Right atrium auricular region (tissue), 2 donors: ENCODE measurements at places on chromosomes 4 and X. TPM values are rescaled to one million over a fixed set of nuclear protein-coding genes. Genes with fewer than 3 reads are reported as not detected.

- no peak for DNase-seq
- H3K36me3 ChIP-seq: no peaks in the 10 kb centered on the region
- no peak overlapping the region for H3K4me3 ChIP-seq
- no peaks in the 10 kb centered on the region for H3K4me1 ChIP-seq
- no peak overlapping the region for H3K27ac ChIP-seq
- H3K27me3 ChIP-seq: no peaks in the 10 kb centered on the region
These were observed 113.4 kb downstream of the BCOR start for GRCh38 chrX:39984191-39984956.

GRCh38 chr4:180695851-180696250 is 1547.4 kb upstream of the TENM3 start:
- H3K27ac ChIP-seq: no peak overlapping the region
- H3K36me3 ChIP-seq: no peaks in the 10 kb centered on the region
- H3K4me1 ChIP-seq: no peaks in the 10 kb centered on the region
- no peaks in the 10 kb centered on the region for H3K27me3 ChIP-seq
- H3K4me3 ChIP-seq: no peak overlapping the region
- DNase-seq: no peak

DNA sequence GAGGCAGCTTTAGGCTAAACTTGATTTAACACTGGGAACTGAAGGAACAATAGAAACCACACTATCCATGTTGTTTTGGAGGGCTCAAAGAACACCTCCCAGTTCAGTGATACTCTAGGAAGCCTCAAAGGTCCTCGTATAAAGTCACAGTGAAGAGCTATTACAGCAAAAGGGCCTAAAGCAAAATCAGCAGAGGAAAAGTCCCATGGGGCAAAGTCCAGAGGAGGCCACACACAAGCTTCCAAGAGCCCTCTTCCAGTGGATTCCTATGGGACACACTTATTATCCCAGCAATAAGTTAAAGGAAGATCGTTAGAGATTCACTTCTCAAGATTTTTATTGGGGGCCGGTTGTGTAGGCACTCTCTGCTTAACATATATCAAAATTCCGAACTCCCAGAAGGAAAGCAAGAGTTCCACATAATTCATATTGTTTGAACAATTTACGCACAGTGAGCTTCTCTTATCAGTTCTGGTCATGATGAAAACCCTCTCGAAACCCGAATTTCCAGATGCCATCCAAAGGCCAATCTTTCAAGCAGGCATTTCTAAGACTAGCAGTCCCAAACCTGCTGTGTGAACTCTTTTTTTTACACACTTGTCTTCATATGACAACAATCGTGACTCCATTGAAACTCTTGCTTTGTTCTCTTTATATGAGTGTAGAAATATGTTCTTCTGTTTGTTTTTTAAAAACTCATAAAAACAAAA is 53.7 kb downstream of the ANXA5 start:
- H3K36me3 ChIP-seq: no peaks in the 10 kb centered on the region
- H3K27me3 ChIP-seq: no peaks in the 10 kb centered on the region
- DNase-seq: no peak
- H3K27ac ChIP-seq: no peak overlapping the region

DNA sequence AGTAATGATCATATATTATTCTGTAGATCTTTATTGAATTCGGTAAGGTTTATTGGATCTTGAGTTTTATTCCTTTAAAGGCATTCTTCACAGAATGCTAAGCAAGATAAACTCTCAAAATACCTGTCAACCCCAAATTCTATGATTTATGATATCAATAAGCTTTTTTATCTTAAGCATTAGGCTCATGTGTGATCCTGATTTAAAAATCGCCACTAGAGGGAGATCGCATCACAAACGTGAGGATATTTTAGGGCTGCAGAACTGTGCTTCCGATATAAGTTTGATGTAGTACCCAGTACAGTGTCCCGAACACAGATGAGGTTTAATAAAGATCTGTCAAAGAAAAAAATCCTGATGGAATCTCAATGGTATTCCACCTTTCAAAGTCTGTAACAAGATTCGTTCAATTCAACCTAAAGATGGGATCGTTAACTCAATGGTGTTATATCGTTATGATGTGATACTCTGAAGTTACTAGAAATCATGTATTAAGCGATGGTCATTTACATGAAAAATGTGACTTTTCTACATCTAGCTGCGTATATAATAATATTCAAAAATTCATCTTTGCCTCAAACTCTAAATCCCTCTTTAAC is 169.0 kb downstream of the CORIN start:
- no peak overlapping the region for H3K27ac ChIP-seq
- no peaks in the 10 kb centered on the region for H3K27me3 ChIP-seq
- peaks cover 8% of the 10 kb centered on the region for H3K36me3 ChIP-seq
- DNase-seq: no peak

CLDN2 gene
- not detected for total RNA-seq

GRCh38 chr4:107780665-107781064 is 44.1 kb upstream of the SGMS2 start:
- H3K27ac ChIP-seq: no peak overlapping the region
- no peaks in the 10 kb centered on the region for H3K4me1 ChIP-seq
- H3K4me3 ChIP-seq: no peak overlapping the region

GRSF1 gene
- 43.2 TPM for total RNA-seq

NAT8L gene
- 3.2 TPM for total RNA-seq

NSG1 gene
- 19.6 TPM for total RNA-seq

NUDT11 gene
- not detected for total RNA-seq

DNA sequence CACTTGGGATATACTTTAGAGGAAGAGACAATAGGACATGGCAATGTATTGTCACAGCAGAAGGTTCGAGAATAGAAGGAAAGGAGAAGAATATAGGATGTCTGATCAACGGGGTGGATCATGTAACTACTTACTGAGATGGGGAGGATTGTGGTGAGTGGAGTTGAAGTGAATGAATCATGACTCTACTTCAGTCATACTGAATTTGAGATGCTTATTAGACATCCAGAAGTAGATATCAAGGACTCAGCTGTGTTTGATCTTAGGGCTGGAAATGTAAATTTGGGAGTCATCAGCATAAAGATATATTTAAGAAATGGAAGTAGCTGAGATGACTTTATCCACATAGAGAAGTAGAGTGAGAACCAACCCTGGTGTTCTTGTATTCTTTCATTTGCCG is 29.1 kb upstream of the DHX15 start:
- H3K4me3 ChIP-seq: no peak overlapping the region
- H3K27me3 ChIP-seq: no peaks in the 10 kb centered on the region
- no peaks in the 10 kb centered on the region for H3K4me1 ChIP-seq
- H3K27ac ChIP-seq: no peak overlapping the region
- H3K36me3 ChIP-seq: no peaks in the 10 kb centered on the region

DNA sequence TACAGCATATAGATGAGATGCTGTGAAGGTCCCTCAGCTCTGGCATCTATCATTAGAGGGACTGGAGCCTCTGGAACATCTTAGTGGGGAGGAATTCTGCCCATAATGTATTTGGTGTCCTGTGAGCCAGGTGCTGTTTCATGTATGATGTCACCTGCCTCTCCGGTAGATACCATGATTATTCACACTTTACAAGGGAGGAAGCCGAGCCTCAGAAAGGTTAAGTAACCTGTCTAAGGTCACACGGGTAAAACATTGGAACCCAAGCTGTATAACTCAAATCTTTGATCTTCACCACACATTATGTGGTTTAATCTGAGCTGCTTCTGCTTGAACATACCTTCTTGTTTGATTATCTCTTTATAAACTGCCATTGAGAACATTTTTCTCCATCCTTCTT is 442.8 kb downstream of the BCOR start:
- H3K4me1 ChIP-seq: no peaks in the 10 kb centered on the region
- H3K36me3 ChIP-seq: no peaks in the 10 kb centered on the region
- H3K27me3 ChIP-seq: no peaks in the 10 kb centered on the region
- H3K27ac ChIP-seq: no peak overlapping the region
- no peak for DNase-seq
- H3K4me3 ChIP-seq: no peak overlapping the region

- no peak for DNase-seq
- no peaks in the 10 kb centered on the region for H3K4me1 ChIP-seq
- H3K27me3 ChIP-seq: no peaks in the 10 kb centered on the region
- no peak overlapping the region for H3K4me3 ChIP-seq
These were observed 521.6 kb downstream of the TRIML1 start for GRCh38 chr4:188660796-188661195.

GRCh38 chrX:82458207-82458754 is 1049.8 kb upstream of the POU3F4 start:
- no peaks in the 10 kb centered on the region for H3K27me3 ChIP-seq
- no peaks in the 10 kb centered on the region for H3K36me3 ChIP-seq
- H3K4me1 ChIP-seq: no peaks in the 10 kb centered on the region
- no peak overlapping the region for H3K4me3 ChIP-seq

MAGEA11 gene
- not detected for total RNA-seq

- H3K27ac ChIP-seq: no peak overlapping the region
- H3K4me3 ChIP-seq: no peak overlapping the region
- H3K4me1 ChIP-seq: no peaks in the 10 kb centered on the region
- H3K36me3 ChIP-seq: no peaks in the 10 kb centered on the region
- no peaks in the 10 kb centered on the region for H3K27me3 ChIP-seq
These were observed 2.1 kb upstream of the PDE6B start for GRCh38 chr4:622996-623913.

PSAPL1 gene
- total RNA-seq: 0.12 TPM

- H3K27ac ChIP-seq: no peak overlapping the region
- no peaks in the 10 kb centered on the region for H3K27me3 ChIP-seq
- peaks cover 13% of the 10 kb centered on the region for H3K36me3 ChIP-seq
- no peak for DNase-seq
These were observed 24.5 kb downstream of the RBMX start for GRCh38 chrX:136856050-136856449.

GRCh38 chr4:126395664-126396063 is 1080.9 kb downstream of the FAT4 start:
- no peak overlapping the region for H3K27ac ChIP-seq
- no peak overlapping the region for H3K4me3 ChIP-seq
- H3K36me3 ChIP-seq: no peaks in the 10 kb centered on the region
- H3K27me3 ChIP-seq: no peaks in the 10 kb centered on the region
- DNase-seq: no peak

SLC4A4 gene
- 21.7 TPM for total RNA-seq

DNA sequence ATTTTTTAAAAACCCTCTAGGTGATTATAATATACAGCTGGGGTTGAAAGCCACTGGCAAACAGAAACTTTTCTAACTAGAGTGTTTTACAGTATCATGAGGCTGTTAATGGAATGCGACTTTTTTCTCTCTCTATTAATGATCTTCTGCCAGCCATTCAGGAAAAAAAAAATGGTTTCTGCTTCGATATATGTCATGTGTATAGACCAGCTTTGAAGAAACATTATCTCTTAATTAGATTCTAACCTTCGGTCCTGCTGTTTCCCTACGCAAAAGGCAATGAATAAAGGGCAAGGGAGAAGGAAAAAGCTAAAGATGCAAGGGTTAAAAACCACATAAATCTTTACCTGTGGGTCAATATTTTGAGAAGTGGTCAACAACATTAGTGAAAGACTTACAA is 1662.1 kb upstream of the TENM3 start:
- DNase-seq: no peak
- H3K4me1 ChIP-seq: no peaks in the 10 kb centered on the region
- no peak overlapping the region for H3K27ac ChIP-seq
- no peaks in the 10 kb centered on the region for H3K27me3 ChIP-seq

- H3K4me3 ChIP-seq: no peak overlapping the region
- no peaks in the 10 kb centered on the region for H3K36me3 ChIP-seq
- no peaks in the 10 kb centered on the region for H3K27me3 ChIP-seq
- no peak overlapping the region for H3K27ac ChIP-seq
These were observed 1624.8 kb upstream of the TENM3 start for GRCh38 chr4:180618396-180618795.

DNA sequence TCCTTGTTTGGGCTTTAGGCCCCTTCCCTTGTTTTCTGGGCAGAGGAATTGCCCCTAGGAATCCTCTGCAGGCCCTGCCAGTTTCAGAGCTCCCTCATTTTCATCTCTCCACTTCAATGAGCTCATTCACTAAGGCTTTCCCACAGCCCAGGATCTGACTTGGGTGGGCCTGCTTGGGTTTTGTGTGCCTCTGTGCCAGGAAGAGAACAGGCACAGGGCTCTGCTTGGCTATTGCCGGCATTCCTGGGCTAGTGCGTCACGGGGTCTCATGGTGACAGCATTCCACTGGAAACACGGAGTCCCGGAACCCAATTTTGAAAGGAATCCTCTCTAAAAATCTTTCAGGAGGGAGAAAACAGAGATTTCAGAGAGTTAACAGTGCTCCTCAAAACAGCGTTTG is 150.5 kb downstream of the VCX3A start:
- H3K36me3 ChIP-seq: no peaks in the 10 kb centered on the region
- H3K27me3 ChIP-seq: no peaks in the 10 kb centered on the region
- no peak overlapping the region for H3K4me3 ChIP-seq
- no peak for DNase-seq
- H3K4me1 ChIP-seq: no peaks in the 10 kb centered on the region

UBE2A gene
- total RNA-seq: 31.9 TPM

DNA sequence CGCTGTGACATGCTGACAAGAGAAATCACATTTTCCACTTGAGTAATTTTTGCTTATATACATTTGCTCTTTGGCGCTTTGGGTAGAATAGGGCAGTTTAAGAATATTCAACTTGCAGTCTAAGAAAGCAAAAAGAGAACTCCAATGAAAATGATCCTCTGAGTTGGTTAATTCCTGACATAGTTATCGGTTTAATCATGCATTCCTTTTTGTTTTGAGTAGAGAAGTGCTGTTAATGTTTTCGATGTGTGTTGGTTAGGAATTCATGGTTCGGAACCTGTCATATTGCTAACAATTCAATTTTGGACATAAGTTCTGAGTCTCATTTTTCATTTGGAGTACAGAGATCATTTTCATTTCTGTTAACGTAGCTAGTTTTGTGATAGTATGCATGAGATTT is 700.6 kb upstream of the PITX2 start:
- H3K27ac ChIP-seq: no peak overlapping the region
- H3K36me3 ChIP-seq: no peaks in the 10 kb centered on the region
- DNase-seq: no peak
- no peaks in the 10 kb centered on the region for H3K27me3 ChIP-seq

DNA sequence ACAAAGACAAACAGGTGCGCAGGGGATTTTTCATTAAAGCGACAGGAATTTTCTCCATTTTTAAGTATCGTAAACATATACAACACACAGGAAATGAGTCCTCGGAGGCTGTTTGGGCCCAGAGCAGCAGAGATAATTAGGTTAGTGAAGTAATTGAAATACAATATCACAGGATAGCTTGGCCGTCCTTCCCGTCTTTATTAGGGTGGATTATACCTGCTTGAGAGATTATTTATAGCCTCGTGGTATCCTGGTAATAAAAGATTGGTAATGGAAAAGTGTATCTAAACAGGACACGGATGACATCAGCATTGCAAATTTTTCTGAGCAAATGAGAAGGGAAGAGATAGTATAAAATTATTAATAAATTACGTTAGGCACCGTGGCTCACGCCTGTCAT is 68.2 kb downstream of the CRLF2 start:
- H3K27me3 ChIP-seq: no peaks in the 10 kb centered on the region
- H3K27ac ChIP-seq: no peak overlapping the region
- no peak for DNase-seq
- no peaks in the 10 kb centered on the region for H3K36me3 ChIP-seq
- no peak overlapping the region for H3K4me3 ChIP-seq
- no peaks in the 10 kb centered on the region for H3K4me1 ChIP-seq

HDX gene
- total RNA-seq: 2.9 TPM

C4orf17 gene
- not detected for total RNA-seq

RBMXL3 gene
- total RNA-seq: not detected

HSFX3 gene
- total RNA-seq: not detected

- H3K36me3 ChIP-seq: no peaks in the 10 kb centered on the region
- no peak for DNase-seq
- H3K4me1 ChIP-seq: no peaks in the 10 kb centered on the region
- peaks cover 36% of the 10 kb centered on the region for H3K27me3 ChIP-seq
- H3K27ac ChIP-seq: no peak overlapping the region
These were observed 53.1 kb upstream of the TMEM33 start for GRCh38 chr4:41881981-41882624.

GRCh38 chrX:6432226-6432625 is 102.7 kb downstream of the VCX3A start:
- no peak for DNase-seq
- H3K36me3 ChIP-seq: no peaks in the 10 kb centered on the region
- H3K4me3 ChIP-seq: no peak overlapping the region
- no peaks in the 10 kb centered on the region for H3K4me1 ChIP-seq
- no peaks in the 10 kb centered on the region for H3K27me3 ChIP-seq

USP51 gene
- total RNA-seq: 1.7 TPM
